GM12878 (cell line): ENCODE measurements at places on chromosomes 11 and 22. TPM values are rescaled to one million over a fixed set of nuclear protein-coding genes. Genes with fewer than 3 reads are reported as not detected.
A peak's percentile ranks its signal among the peaks of the same experiment; 100 is the strongest.

DNA sequence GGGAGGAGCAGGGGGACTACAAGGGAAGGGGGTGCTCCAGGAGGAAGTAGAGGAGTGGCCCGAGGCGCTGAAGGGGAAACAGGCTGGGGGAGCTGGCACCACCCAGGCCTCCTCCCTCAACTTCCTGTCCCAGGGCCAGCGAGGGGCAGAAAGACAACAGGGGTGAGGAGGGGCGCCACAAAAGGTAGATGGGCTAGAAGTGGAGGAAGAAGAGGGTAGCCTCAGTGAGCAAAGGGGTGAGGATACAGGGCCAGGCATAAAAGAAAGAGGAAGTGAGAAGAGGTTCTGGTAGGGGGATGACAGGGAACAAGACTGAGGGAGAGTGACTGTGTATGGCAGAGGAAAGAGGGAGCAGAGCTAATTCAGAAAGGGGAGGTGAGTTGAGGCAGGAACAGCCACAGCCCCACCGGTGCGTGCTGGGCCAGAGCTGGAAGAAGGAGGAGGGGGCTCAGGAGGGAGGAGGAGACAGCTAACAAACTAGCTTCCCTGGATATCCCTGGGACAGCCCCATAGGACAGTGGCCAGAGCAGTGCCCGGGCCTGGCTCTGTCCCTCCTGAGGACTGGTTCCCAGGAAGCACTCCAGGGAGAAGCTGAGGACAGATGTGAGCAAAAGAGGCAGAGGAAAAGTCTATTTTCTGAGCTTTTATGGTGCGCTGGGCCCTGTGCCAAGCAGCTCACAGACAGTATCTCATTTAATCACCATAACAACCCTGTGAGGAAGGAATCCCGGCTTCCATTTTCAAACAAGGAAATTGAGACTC, 8.5 kb downstream of the DCHS1 start:
- peak; percentile 61 for DNase-seq

DNA sequence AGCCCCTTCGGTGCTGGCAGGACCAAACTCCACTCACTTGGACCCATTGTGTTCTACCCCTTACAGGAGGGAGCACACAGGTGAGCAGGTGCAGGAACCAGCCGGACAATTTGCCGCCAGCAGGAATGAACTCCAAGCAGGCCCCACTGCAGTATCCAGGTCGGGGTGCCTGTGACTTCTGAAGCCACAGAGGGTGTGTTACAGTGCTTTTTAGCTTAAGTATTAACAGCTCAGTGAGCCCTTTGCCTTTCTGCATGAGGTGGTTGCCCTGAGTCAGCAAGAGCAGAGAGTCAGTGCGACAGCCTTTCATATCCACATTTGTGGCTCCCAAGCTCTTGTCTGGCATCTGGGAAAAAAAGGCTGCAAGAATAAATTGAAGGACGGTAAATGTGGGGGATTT, 366.6 kb upstream of the LRRC4C start:
- no peak for DNase-seq

The CCDC88B gene
- polyA plus RNA-seq, result 17.6 and 20.2 TPM in 2 replicates

DNA sequence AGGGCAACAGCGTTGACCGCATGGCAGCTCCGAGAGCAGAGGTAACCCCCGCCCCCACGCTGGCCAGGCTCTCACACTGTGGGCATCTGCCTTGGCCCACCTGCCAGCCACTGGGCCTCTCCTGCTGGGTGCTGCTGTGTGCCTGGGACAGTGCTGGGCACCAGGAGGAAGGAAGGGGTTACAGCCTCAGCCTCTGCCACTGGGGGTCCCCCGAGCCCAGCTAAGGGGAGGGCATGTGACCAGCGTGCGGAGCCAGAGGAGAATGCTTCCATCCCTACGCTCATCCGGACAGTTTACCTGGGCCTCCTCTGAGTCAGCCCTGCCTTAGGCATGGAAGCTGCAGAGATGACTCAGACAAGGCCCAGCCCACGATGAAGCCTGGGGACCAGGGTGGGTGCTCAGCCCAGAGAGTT, 10.9 kb downstream of the NCF4 start:
- DNase-seq, result no peak

GRCh38 chr11:71209656-71210055, 42.7 kb downstream of the SHANK2 start:
- no peak for DNase-seq

DNA sequence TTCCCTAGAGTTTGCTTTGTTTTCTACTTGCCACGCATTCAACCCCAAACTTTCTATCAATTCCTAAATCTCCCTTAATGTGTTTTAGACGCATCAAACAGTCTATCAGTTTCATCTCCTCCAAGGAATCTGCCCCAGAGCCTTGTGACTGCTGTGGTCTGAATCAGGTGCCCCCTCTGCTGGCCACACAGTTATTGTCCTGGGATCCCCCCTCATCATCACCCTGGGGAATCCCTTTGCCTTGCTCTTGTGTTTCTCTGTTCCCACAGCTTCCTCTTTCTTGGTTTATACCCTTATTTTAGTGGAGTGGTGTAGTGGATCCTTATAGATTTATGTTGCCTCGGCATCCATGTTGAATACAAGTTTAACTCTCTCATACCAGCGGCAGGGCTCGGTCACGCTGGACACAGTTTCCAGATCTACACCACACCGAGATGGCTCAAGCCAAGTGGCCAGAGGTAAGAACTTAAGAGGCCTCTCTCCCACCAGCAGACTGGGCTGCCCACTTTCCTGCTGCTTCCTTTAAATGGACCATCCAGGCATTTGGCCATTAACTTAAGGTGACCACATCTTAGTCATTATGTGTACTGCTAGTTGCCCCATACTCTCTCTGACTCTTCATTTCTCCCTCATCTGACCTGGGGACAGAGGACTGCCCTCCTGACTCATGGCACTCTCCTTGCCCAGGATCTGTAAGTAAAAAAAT, 8.2 kb downstream of the UPB1 start:
- peak; percentile 85 for DNase-seq

GRCh38 chr11:114359342-114359741, 41.0 kb downstream of the C11orf71 start:
- DNase-seq, result no peak

GRCh38 chr11:73399159-73399590, 23.0 kb downstream of the RELT start:
- DNase-seq, result no peak

- no peak for DNase-seq
Measured at GRCh38 chr11:69134957-69135356, 20.8 kb upstream of the SMIM38 start.

The BIRC3 gene
- 42.1 and 54.8 TPM in 2 replicates for polyA plus RNA-seq

- DNase-seq, result peak; percentile 12
Measured at GRCh38 chr22:42581762-42582716, 28.3 kb downstream of the SERHL2 start.

GRCh38 chr11:46930089-46930488, 6.5 kb upstream of the CSTPP1 start:
- no peak for DNase-seq

- DNase-seq, result no peak
Measured at GRCh38 chr11:65236194-65237059, 25.3 kb upstream of the POLA2 start.

GRCh38 chr11:19437760-19438159, 197.0 kb upstream of the E2F8 start:
- no peak for DNase-seq

DNA sequence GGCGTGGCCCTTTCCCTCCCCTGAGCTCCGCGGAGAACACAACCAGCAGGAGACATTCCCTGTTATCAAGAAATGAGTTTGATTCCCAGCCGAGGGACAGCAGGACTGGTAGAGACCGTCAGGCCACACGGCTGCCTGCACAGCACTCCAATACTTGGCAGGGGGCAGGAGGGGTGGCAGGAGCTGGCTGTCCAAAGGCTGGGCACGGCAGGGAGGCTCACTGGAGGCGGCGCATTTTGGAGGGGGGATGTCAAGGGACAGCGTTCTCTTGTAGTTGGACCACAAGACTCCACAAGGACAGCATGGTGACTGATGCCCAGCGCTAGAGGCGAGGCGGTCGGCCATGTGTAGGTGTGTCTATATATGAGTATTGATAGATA, 66.7 kb upstream of the A4GALT start:
- no peak for DNase-seq

The IRAG1 gene
- not detected in 2 replicates for polyA plus RNA-seq

- DNase-seq, result no peak
Measured at GRCh38 chr11:48019217-48019584, 38.8 kb downstream of the PTPRJ start.

- DNase-seq, result no peak
Measured at GRCh38 chr22:30578481-30578880, 4.0 kb upstream of the GAL3ST1 start.

- DNase-seq, result no peak
Measured at GRCh38 chr11:72930008-72930407, 115.8 kb downstream of the ATG16L2 start.

DNA sequence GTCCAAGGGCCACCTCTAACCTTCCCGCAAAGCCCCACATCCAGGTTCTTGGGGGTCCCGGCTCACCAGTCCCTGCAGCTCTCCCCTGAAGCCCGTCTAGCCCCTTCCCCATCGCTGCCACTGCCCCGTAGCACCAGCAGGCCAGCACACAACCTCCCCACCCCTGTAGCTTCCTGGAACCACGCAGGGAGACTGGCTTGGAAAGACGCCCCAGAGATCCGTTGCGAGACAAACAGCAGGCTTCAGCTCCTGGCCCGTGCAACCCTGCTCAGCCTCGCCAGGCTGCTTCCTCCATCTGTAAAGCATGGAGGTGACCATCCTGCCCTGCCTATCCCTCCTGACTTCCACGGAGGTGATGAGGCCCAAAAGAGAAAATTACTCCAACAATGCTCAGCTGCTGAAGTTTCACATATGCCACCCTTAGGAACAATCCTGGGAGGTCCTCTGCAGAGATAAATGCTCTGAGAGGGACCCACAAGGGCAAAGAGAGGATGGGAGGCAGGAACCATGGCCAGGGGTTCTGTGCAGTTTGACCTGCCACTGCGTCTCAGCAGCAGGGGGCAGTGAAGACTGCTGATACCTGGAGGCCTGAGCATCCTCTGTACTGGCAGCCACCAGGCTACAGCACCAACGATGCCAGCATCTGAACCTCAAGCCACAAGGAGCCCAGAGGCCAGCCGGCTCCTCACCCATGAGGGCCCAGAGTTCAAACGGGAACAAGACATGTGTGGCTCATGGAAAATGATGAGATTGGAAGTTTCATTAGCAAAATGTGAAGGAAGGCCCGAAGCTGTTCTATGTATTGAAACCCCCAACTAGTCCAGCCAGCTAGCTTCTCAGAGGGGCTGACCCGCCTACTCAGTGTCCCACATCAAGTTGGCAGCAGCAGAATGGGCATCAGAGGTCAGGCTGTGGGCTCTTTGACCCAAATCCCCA, 16.1 kb downstream of the DGCR2 start:
- DNase-seq, result no peak

GRCh38 chr22:26845021-26845743, 187.8 kb downstream of the MIAT start:
- DNase-seq, result no peak

- no peak for DNase-seq
Measured at GRCh38 chr22:41650821-41651220, 29.7 kb downstream of the XRCC6 start.

GRCh38 chr22:21797444-21798221, 62.0 kb upstream of the YPEL1 start:
- DNase-seq, result no peak
